ENCODE measurements at places on chromosomes 4 and X.

DNA sequence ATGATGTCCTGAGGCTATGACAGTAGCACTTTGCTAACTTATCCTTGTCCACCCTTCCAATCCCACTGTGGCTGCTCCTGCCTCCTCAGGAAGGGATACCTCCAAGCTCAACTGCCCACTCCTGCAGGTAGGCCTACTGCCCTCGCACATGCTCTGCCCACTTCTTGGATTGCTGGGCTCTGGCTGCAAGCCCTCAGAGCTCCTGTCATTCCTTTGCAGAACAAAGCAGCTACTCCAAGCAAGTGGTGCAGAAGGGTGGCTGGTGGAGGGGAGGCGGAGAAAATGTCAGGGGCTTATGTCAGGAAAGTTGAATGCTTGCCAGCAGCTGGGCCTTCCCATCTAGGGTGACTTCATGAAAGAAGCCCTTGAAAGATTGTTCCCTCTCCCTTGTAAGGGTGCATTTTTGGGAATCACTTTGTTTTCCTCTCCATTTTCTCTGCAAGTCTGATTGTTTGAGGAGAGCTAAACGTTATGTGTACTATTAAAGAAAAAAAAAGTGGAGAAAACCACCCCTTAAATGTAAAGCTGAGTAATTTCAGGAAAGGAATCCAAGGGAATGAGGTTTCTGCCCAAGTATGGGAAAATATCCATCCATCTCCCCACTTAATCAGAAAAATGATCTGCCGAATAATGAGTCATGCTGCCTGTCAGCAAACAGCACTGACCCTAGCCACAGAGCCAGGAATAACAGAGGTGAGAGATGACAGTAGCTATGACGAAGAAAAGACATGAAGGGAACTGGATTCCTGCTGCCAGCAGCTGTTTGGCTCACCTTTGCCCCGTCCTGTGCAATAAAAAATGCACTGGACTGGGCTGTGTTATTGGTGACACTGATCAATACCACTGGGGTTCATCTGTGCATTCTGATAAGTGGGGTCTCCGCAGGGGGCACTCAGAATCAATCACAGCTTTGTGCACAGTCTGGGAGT is 102.0 kb downstream of the RTL5 start:
- no peak for DNase-seq

DNA sequence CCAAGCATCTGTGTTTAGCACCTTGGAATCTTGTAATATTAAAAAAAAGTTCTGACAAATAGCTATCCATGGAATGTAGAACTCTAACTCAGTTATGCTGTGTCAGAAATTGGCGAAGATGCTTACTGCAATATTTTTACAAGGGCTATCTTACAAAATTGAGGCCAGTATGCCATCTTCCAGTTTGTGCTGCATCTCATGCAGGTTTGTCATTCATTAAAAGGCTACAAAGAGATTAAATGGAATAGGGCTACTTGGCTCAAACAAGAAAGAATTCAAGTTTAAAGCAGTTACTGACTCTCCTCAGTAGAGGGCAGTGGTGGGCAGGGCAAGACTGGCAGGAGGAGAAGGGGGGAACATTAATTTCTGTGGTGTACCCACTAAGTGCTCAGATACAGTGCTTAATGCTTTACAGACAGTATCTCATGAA is 66.5 kb downstream of the SHROOM4 start:
- no peak for DNase-seq

DNA sequence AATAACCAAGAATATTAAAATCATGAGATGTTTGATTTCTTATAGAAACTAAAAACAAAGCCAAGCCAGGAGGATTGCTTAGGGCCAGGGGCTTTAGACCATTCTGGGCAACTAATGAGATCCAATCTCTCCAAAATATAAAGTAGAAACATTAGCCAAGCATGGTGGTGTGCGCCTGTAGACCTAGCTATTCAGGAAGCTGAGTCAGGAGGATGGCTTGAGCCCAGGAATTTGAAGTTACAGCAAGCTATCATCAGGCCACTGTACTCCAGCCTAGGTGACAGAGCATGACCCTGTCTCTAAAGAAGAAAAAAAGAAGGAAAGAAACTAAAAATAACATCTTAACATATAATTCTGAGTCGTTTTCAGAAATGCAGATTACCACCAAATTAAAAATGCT is 96.7 kb downstream of the NAF1 start:
- DNase-seq = no peak

- DNase-seq = no peak
These were observed 46.3 kb downstream of the SULT1B1 start for GRCh38 chr4:69714086-69714485.

DNA sequence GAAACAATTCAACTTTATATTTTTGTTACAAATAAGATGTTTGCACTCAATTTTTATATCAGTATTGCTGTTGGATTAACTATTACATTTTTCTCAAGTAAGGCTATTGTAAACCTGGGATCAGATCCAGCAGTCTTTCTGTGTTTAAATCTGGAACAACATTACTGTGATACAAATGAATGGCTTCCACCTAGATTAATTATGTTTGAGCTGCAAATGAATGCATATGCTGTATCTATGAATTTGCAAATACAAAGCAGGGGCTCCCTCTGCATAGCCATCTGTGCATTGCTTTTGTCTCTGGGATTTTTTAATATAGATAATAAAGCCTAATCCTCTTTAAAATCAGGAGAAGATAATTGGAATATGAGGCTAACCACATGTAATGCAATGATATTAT is 69.8 kb upstream of the NEIL3 start:
- no peak for DNase-seq

DNA sequence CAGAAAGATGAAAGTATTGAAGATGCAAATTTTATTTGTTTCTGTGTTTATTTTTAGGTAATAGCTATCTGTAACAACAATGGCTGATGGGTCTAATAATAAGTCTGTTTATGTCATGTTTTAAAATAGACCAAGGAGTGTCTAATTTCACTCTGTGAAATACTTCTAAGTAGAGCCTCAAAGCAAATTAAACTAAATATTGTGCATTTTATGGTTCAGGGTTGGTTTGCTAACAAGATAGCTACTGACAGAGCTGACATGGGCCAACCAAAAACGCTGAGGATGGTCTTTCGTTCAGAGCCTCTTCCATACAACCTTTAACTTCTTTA is 437.6 kb upstream of the CTSO start:
- DNase-seq = no peak

GRCh38 chr4:123600987-123601904 is 204.7 kb downstream of the SPRY1 start:
- no peak for DNase-seq

- no peak for DNase-seq
These were observed 355.7 kb upstream of the GNPDA2 start for GRCh38 chr4:45082101-45082500.

DNA sequence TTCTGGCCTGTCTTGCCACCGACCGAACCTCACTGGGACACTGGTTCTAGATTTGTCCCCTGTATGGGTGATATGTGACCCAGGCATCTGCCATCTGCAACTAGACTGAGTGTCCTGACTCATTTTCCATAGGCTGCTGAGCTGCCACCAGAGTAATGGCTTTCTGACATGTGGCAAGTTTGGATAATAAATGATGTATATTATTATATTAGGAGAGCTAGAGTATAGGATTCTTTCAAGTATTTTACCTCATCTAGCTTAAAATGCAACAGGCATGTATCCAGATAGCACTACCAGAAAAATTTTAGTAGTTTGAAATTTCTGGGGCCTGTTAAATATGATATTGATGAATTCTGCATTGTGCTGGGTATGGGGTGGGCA is 15.8 kb upstream of the PGRMC2 start:
- DNase-seq = no peak

GRCh38 chr4:152700151-152700550 is 20.4 kb upstream of the TMEM154 start:
- DNase-seq = no peak

GRCh38 chr4:138161351-138161750 is 80.8 kb downstream of the SLC7A11 start:
- no peak for DNase-seq

DNA sequence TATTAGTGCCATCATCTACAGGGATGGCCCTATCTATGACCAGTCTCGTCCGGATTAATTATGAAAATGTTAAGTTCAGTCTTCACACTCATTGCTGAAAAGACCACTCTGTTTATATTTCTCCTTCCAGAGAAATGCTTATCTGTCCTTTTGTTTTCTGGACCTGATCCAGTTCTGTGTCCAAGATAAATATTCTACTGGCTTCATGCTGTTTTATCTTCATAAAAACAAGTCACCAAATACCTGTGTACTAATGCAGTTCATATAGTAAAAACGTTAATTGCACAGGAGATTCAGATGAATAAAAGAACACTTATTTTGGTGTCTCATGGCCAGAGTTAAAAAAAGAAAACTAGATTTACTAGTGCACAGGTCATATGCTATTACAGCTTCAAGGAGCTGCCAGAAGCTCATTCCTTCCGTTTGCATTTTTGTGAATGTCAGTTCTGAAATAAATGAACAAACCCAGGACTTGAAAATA is 17.3 kb downstream of the FNIP2 start:
- no peak for DNase-seq

DNA sequence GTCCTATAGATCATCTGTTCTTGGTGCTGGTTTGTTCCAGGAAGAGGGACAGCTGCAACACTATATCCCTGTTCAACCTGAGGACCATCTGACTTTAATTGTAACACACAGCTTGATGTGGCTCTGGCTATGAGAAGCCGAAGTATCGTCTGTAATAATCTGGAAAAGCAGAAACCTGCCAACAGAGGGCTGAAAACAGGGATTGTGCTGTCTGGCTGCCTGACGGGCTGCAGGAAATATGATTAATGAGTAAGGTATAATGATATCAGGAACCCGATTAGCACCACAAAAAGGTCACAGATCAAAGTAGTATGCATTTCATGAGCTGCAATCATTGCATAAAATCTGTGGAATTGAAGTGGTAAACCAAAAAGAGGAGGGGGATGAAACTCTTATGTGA is 170.4 kb upstream of the MAB21L2 start:
- no peak for DNase-seq

DNA sequence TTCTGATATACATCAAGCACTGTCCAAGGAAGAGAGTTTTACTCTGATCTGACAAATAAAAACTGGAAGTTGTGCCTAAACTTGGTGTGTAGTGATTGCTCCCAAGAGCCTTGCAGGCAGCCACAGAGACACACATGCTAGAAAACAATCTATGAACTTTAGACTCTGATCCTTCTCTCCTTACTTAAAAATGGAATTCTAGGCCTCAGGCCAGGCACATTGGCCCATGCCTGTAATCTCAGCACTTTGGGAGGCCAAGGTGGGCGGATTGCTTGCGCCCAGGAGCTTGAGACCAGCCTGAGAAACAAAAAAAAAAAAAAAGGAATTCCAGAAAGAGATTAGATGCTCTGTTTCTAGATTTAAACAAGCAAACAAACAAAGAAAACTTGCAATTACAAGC is 45.6 kb upstream of the S100G start:
- no peak for DNase-seq

DNA sequence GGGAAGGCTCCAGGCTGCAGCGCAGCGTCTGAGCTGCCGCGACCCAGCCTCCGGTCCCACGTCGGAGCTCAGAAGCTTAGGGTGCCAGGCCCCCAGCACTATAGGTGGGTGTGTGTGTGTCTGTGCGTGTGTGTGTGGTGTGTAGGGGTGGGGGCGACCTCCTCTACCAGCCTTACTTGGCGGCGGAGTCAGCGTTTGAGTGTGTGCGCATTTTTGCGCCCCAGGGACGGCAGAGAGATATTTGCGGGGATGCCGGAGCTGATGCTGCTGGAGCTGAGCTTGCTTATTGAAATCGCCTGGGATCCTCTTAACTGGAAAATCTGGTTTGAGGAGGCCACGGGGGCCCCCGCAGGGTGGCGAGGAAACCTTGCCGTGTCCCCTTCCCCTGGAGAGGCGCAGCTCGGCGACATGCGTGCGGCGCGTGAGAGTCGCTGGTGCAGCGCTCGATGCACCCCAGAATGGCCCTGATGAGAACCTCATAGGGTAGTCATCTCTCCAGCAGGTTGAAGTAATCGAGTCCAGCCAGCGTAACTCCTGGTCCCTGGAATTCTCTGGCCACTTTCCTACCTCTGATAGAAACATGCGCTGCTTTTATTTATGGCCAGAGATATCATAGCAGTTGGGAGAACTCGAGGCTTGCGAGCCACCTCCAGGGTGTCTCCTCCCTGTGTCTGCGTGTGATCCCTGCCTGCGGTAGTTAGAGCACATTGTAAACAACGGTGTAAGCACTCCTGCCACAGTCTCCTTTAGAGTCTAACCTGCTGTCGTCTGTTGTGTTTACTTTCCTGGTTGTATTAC is 2.7 kb downstream of the ADGRL3 start:
- DNase-seq = peak; percentile 69

DNA sequence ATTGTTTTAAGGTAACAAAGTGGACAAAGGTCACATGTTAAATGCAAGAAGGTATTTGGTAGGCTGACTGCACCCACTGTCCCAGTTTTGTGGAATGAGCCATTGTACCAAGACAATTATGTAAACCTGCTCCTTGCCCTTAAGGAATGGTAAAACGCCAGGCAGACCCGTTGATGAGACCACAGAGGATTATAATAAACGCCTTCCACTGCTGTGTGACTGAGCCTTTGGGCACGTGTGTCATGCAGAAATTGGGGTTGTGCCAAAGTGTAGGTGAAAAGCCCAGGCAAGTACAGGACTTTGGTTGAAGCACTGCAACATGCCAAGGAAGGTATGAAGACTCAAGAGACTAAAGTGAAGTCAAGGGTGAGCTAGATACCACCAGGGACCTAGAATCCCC is 59.7 kb downstream of the LRRC66 start:
- DNase-seq = no peak

GRCh38 chr4:140335076-140335475 is 38.4 kb upstream of the SCOC start:
- DNase-seq = no peak

- DNase-seq = no peak
These were observed 1106.4 kb upstream of the INTU start for GRCh38 chr4:126526335-126526734.

- DNase-seq = no peak
These were observed 107.7 kb upstream of the ZFP42 start for GRCh38 chr4:187887906-187888305.

DNA sequence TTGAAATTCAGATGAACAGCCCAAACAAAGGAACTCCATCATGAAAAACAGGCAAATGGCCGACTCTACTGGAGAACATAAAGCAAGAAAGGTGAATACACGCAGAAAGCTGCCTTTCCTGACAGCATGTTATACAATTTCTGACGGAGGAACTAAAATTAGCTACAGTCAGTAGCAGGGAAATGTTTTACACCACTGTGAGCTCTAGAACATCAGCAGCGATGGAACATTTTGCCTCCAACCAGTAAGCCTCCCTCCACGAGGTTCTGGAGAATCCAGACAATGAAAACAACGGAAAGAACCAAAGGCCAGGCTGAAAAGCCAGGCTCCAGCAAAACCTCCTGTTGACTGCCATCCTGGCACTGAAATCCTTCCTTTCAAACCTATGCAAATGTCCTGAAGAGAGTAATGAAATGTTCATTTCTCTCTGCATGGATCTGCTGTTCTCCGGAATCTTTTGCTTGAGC is 78.9 kb downstream of the IRF2 start:
- DNase-seq = no peak

DNA sequence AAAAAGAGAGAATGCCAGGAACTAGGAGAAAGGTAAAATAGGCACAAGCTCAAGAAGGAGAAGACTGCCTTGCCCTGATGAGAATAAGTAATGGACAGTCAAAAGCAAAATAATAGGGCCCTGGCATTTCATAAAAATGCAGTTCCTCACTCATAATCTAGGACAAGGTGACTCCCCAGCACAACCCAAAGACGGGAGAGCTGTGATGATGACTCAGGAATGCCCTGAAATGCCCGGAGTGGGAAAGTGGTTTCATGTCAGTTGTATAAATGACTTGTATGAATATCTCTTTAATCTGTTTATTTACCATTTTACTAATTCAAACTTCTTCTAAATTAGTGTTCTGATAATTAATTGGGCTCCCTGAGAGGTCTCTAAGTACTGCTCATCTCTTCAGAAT is 28.8 kb upstream of the SETD7 start:
- DNase-seq = no peak

- no peak for DNase-seq
These were observed 404.9 kb downstream of the ZNF674 start for GRCh38 chrX:46140272-46140671.

Measured in NCI-H1417 treated with DMSO at 0.1 percent for 48 hours (cell line).